ENCODE measurements at places on chromosomes 2 and 18.

GRCh38 chr18:44548291-44549221, 132.1 kb upstream of the SETBP1 start:
- peak; percentile 33 for DNase-seq

- no peak for DNase-seq
Observed at GRCh38 chr18:48361801-48362200, 47.4 kb downstream of the ZBTB7C start.

GRCh38 chr2:219478916-219479315, 19.8 kb upstream of the GMPPA start:
- DNase-seq, result no peak

GRCh38 chr2:150532879-150533278, 45.4 kb upstream of the RND3 start:
- DNase-seq, result peak; percentile 84

GRCh38 chr2:217356142-217356541, 496.3 kb upstream of the TNP1 start:
- DNase-seq, result no peak

All from fibroblast of upper back skin (primary cell).